ENCODE measurements at places on chromosomes 1 and 21.
A peak's percentile ranks its signal among the peaks of the same experiment; 100 is the strongest.

DNA sequence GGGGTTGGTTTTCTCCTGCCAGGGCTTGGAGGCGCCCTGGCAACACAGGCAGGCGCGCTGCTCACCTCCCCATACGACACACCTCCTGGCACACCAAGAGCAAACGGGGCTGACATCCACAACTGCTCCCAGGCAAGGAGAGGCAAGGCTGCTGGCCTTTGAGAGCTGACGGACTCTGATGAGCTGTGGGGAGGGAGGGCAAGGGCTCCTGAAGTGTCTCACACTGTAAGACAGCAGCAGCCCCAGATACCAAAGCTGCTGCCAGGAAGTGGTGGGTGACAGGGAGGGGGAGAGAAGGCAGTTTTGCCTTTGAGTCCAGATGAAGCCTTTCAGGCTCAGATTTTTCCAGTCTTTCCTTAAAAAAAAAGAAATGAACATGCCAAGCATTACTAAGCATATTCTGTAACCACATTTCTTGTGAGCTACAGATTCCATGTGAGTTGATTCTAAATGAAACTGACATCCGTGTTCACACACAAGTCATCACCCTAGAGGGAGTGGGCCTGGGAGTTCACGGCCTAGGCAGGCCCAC lies 24.3 kb downstream of the PGBD5 start:
- no peak for DNase-seq

DNA sequence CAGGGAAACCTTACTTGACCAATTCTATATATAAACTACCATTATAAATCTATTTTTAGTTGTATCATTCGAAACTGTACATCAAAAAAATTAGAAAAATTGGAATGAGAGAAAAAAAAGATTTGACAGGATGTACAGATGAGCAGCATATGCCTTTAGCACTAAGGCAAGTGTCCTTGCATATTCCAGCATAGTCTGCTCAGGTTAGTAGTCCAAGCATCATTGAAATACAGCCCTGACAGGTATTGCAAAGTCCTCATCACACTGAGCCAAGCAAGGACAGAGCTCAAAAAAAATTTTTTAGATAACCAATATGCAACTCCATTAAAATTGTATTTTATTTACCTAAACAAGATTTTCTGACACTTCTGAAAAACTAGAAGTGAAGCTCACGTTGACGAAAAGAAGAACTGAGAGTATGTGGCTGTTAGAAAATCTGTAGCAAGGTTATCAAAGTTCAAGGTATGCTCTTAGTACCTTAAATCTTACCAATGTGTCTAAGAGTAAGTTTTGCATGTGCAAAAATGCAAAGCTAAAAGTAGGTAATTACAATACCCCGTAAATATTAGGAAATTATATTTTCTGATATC lies 465.6 kb upstream of the ADGRL4 start:
- DNase-seq = no peak

DNA sequence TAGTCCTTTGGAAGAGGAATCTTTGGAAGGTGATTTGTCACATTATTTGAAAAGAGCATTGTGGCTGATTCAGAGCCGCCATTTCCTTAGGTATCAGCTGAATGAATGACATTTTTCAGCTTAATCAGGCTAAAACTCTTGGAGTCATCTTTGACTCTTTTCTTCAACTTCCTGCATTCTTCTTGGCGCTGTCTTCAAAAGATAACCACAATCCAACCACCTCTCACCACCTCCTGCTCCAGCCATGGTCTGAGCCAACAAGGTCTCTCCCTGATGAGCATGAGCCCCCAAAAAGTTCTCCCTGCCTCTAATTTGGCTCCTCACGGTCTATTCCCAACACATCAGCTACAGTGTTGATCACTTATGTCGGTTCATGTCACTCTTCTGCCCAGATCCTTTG lies 297.6 kb upstream of the RUNX1 start:
- DNase-seq = no peak

DNA sequence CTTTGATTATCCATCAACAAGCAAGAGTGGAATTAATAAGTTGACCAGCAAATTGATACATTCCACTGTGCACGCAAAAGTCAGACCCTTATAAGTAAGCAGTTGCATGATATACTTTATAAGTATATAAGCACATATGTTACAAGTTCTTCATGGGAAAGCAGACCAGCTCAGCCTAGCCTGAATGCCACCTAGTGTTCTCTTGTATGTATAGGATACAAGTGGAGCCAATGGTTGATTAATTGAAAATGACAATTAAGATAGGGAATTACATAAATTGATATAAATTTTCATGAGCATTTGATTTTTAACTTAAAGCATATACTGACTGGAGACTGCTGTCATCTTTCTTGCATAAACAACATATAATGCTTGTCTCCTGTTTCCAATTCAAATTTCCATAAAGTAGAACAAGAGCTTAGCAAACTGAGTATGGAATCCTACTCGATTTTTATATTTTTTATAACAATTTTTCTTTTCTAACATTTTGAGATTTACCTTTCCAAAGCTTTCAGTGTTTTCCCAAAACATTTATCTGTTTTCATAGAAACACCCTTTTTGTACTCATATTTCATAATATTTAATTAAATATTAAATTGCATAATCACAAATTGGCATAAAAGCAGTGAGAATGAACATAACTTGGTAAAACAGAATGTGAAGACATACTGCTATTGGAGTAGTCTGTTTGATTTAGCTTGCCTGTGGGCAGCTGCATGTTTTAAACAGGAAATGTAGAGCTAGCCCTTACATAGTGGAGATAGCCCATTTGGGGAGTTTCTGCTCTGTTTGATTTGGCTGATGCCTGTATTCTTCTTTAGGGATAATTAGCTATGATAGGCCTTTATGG lies 62.8 kb downstream of the MAGI3 start:
- DNase-seq = peak; percentile 70

DNA sequence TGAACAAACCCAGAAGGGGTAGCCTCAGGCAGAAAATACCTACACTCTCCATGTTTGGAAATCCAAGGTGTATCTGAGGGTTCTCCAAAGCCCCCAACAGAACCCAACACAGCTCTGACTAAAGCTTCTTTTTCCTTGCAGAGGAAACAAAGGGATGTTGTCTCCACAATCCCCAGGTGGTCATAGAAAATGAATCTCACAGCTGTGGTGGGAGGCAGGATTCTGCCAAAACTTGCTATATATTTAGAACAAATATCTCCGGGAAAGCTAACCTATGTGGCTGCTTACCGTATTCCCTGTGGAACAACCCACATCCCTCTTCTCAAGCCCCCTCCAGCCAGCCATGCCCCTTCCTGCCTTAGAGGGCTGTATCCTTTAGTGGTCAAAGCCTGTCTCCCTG lies 406.1 kb downstream of the PRDM2 start:
- DNase-seq = no peak

DNA sequence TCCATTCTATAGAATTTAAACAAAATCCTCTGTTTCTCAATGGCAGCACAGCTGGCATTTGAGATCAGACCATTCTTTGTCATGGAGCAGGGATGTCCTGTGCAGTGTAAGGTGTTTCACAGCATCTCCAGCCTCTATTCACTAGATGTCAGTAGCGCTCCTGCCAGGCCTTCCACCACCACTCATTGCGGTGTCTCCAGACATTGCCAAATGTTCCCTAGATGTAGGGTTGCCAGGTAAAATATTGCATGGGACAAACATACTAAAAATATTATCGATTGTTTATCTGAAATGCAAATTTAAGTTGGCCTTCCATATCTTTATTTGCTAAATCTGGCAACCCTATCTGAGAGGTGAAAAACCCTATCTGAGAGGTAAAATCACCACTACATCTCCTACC lies 11.7 kb downstream of the ITLN2 start:
- DNase-seq = peak; percentile 52
